HCEC 1CT (cell line): ENCODE measurements at places on chromosomes 7 and 10.

GRCh38 chr10:29451946-29452345 is 163.1 kb downstream of the LYZL1 start:
- no peak for DNase-seq

- no peak for DNase-seq
These were observed 4.8 kb downstream of the CALML5 start for GRCh38 chr10:5494611-5495010.

- no peak for DNase-seq
These were observed 35.3 kb upstream of the TNKS2 start for GRCh38 chr10:91762878-91763277.

- no peak for DNase-seq
These were observed 164.4 kb upstream of the PRPS1L1 start for GRCh38 chr7:18191862-18192625.
